ENCODE measurements at places on chromosomes 3 and 15.

- DNase-seq: no peak
Observed at GRCh38 chr3:174495311-174495710, 363.8 kb upstream of the NAALADL2 start.

DNA sequence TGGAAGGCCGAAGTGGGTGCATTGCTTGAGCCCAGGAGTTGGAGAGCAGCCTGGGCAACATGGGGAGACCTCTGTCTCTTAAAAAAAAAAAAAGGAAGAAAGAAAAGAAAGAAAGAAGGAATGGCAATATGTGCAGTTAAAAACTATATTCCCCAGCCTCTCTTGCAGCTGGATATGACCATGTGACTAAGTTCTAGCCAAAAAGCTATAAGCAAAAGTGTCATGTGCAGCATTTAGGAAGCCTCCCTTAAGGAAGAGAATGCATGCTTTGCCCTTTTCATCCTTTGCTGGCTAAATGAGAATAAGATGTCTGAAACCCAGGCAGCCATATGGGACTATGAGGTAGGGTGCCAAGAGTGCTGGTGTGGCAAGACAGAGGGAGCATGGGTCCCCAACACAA lies 21.8 kb downstream of the CYP19A1 start:
- DNase-seq: no peak

DNA sequence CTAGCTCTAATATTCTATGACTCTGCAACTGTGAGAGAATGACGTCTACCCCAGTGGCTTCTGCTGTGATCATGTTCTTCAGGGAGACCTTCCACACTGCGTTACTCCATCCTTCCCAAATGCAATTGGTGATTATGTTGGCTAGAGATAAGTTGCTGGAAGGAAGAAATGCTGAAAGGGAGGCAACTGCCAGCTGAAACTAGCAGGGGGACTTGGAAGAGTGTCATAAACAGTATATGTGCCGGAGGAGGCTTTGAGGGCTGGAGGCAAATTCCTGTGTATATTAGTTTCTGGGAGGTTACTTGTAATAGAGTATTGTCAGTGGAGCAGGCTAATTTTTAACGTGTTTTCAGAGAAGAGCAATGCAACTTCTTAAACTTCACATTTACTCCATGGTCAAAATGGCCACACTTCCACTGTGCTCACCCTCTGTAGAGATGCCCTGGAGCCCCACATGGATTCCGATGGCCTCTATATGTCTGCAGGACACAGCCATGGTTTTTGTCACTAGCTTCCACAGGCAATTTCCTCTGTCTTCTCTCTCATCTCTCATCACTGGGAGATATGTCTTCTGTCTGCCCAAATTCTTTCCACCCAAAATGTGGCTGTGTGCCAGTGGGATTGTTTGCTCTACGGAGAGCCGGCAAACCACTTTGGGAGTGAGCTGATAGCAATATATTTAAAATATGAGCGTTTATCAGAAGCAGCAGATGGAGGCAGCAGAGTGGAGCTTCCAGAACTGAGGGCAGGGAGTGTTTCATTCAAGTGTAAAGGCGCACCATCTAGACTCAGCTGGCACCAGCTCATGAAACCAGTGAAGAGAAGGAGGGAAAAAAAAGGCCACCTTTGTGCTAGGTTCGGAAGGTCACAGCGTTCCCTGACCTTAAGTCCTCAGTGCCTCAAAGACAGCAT lies 13.3 kb upstream of the CD47 start:
- DNase-seq: no peak

- no peak for DNase-seq
Observed at GRCh38 chr15:42158941-42159340, 2.5 kb upstream of the PLA2G4F start.

GRCh38 chr3:40035177-40035576 lies 225.8 kb downstream of the MYRIP start:
- no peak for DNase-seq

GRCh38 chr3:108524537-108524936 lies 14.1 kb upstream of the MYH15 start:
- DNase-seq: no peak

DNA sequence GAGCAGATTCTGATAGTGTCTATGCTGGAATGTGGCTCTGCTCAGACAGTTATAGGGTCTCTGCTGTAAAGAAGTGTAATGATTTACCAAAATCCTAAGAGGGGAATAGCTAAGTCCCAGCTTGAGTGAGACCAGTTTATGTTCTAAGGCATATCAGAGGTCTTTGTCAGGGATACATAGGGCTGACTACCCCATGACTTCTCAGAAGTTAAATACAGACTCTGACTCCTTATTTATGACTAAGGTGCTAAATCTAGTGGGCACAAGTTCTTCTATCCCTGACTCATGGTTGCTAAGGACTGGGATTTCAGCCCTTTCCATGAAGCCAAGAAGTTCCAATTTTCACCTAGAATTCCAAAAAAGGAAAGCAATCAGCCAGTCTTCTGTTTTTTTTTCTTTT lies 192.6 kb upstream of the POU1F1 start:
- DNase-seq: no peak

- DNase-seq: no peak
Observed at GRCh38 chr15:44414001-44414400, 13.4 kb upstream of the CTDSPL2 start.

DNA sequence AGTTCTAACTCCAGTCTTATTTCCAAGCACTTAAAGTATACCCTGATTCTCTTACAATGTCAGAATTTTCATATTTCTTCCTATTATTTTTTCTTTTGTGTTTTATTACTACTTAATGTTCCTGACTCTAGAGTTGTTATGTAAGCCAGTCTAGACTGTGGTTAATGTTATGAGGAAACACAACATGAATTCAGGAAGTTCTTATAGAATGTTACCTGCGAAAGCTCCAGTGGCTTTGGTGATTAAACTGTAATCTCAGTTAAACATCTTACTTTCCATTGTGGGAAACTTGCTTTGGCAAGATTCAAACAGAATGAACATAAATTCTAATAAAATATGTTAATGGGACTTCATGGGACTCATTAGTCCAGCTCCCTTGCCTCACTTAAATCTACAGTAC lies 36.6 kb upstream of the CHL1 start:
- no peak for DNase-seq

DNA sequence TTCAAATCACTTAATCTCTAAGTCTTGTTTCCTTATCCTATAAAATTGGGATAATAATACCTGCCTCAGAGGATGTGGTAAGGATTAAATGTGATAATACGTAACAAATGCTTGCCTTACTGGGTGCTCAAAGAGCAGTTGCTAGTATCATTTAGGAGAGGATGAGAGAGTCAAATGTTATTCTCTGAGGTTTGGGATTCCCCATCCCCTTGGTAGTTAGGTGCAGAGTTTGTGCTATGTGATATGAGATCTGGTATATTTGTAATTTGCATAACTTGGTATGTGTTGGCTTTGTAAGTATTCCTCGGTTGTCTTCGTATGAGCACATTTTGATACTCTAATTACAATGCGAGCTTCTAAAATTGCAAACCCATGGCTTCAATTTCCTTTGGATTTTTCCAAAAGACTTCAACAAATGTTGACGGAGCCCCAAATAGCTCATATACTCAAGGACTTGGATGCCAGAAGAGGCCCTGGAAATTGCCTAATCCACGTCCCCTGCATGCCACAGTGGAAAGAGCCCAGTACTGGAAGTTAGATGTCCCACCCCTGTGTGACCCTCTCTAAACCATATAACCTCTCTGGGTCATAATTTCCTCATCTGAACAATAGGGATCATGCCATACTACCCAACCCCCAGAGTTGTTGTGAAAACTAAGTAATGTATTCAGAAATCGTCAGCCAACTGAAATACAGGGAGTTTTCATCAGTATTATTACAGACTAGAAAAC lies 85.0 kb downstream of the FBN1 start:
- DNase-seq: no peak

DNA sequence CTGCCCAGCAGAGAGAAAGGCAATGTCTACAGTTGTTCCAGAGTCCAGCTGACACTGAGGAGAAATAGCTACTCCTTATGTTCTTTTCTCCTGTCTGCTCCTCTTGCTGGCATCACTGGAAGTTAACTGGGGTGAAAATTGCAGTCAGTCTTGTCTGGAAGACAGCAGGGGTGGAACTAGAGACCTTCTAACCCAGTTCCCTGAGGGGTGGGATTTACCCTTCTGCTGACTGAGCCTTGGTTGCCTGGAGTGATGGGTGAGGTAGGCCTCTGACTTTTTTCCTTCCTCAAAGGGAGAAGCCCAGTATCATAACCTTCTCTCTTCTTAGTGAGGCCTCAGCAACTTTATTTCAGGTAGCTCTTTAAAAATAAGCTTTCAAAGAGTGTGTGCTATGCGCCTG lies 16.2 kb downstream of the ZNF609 start:
- DNase-seq: no peak

GRCh38 chr3:49015765-49016164 lies 2.6 kb downstream of the DALRD3 start:
- DNase-seq: no peak

All from stimulated activated CD8-positive, alpha-beta memory T cell treated with anti-CD3 and anti-CD28 coated beads, Interleukin-7, amount 100 ng/mL, for 1 hour (primary cell).